ENCODE measurements at places on chromosomes 16 and 17. TPM values are rescaled to one million over a fixed set of nuclear protein-coding genes. Genes with fewer than 3 reads are reported as not detected.

DNA sequence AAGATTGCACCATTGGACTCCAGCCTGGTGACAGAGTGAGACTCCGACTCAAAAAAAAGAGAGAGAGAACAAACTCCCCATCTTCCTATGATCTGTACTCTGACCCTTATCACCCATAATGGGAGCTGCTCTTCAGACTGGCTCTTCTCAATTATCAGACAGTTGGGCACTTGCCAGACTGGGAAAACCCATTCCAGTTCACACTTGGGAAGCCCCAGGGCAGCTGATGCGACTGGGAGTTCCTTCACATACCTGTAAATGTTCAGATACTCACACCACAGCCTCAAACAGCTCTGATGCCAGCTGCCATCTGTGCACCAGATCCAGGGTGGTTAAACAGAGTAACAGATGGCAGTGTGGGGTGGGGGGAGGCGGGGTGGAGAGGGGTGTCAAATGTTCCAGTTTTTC, 23.8 kb upstream of the TMEM101 start:
- no peak for DNase-seq

DNA sequence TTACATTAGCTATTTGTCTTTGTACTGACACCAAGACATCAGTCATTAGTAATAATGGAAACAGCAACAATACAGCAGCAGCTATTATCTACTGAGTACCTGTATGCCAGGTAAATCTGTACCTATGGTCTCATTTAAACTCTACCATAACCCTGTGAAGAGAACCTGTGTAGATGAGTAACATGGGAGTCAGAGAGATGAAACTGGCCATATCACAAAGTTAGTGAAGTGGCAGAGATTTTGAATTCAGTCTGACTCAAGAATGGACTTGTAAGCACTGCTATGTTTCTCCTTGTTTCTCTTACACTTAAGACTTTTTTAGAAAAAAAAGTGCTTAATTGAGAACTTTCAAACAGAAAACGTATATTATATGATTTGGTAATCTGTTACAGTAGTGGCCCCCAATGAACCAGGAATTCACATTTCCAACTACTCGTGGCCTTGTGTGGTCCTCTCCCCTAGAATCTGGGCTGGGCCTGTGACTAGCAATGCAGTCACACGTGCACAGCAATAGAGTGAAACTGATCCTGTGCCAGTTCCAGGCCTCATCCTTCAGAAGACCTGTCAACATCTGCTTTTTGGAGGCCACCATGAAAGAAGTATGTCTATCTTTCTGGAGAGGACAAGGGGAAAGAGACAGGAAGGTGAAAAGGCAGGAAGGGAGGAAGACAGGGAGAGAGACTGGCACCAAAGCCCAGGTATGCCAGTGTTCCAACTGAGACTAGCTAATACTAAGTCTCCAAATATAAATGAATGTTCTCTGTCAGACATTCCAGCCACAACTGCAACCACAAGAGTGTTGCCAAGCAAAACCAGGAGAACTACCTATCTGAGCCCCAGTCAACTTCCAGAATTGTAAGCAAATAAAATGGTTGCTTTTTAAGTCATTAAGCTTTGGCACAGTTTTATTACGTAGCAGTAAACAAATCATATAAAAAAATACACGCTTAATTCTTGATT, 12.0 kb downstream of the CRLF3 start:
- no peak for DNase-seq

- peak; percentile 61 for DNase-seq
These were observed 18.0 kb downstream of the C17orf75 start for GRCh38 chr17:32323811-32324491.

The CPNE7 gene
- total RNA-seq: 16.2 TPM

The KRTAP1-1 gene
- total RNA-seq: not detected
